ENCODE measurements at places on chromosomes 11 and 22.

- DNase-seq = peak; percentile 53
Observed at GRCh38 chr11:46889689-46890475, 28.5 kb downstream of the LRP4 start.

GRCh38 chr11:45454917-45455401 lies 168.8 kb upstream of the SYT13 start:
- DNase-seq = no peak

GRCh38 chr11:72781313-72782080 lies 12.3 kb downstream of the STARD10 start:
- no peak for DNase-seq

- DNase-seq = no peak
Observed at GRCh38 chr22:39332441-39333064, 13.1 kb upstream of the RPL3 start.

DNA sequence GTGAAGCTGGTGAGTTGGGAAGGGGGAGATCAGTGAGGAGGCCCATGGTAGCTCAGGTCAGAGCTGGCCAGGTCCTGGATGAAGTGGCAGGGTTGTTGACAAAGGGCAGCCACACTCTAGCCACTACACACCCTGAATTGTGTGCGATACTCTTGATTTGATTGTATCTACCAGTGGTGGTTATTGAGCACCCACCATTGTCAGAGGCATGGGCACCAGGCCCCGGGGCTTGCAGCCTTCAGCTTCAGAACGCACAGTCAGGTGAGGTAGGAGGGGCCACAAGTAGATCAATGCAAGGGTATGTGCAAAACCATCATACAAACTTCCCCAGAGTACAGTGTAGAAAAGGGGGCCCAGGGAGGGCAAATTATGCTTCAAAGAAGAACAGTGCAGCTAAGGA lies 38.1 kb downstream of the MICAL2 start:
- DNase-seq = no peak

All from forelimb muscle (tissue), 1 donor.